ENCODE measurements at places on chromosomes 2 and 18.

DNA sequence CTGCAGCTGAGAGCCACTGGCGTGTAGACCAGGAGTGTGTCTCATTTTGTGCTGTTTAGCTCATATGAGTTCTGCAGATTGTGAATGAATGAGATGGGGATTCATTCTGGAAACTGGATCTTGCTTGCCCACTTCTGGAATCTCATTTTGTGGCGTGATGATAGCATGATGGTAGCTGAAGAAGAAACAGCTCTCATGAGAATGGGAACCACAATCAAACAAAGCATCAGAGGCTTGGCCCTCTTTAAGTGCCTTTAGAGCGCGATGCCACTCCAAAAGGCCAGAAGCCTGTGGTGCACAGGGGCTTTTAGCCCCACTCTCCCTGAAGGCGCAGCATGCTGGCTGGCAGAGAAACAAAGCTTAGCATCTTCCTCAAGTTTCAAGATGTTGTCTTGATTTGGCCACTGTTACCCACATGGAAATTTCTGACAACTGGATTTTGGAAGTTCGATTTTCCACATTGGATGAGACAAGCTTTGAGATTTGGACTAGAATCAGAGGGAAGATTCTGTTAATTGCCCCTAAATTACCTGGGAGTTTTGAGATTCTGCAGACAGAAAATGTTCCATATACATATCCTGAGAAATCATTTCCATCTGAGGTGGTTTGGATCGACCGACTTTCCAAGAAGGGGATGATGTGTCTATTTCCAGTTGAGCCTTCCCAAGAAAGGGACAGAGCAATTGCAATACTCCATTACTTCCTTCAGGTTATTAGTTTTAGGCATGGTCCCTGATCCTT is 234.5 kb downstream of the VAPA start:
- DNase-seq: no peak

GRCh38 chr2:168116448-168116847 is 130.9 kb downstream of the STK39 start:
- no peak for DNase-seq

GRCh38 chr2:102337481-102338386 is 17.9 kb upstream of the IL18R1 start:
- peak; percentile 29 for DNase-seq

DNA sequence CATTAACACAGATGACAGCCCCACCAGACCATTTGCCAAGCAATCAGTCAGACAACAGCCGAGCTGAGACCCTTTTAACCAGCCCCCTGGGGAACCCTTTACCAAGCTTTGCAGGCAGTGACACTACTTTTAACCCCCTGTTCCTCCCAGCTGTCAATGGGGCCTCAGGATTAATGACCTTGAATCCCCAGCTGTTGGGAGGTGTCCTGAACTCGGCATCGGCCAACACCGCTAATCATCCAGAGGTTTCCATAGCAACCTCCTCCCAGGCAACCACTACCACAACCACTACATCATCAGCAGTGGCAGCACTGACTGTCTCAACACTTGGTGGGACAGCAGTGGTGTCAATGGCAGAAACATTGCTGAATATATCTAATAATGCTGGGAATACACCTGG is 160.9 kb upstream of the EPC2 start:
- DNase-seq: peak; percentile 4

DNA sequence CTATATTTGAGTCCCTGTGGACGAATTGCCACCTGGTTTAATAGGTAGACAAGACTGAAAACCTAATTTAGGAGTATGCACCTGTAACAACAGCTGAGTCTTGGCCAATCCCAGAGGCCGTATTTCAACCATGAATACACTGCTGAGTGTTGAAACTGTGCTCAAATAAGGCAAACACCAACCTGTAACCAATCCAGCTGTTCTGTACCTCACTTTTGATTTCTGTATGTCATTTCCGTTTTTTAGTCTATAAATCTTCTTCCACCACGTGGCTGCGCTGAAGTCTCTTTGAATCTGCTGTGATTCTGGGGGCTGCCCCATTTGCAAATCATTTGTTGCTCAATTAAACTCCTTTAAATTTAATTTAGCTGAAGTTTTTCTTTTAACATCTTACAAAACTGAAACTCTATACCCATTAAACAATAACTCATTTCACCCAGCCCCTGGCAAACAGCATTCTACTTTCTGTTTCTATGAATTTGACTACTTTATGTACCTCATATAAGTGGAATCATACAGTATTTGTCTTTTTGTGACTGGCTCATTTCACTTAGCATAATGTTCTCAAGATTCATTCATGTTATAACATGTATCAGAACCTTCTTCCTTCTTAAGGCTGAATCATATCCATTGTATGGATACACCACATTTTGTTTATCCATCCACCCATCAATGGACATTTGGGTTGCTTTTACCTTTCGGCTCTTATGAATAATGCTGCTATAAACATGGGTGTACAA is 7.5 kb upstream of the YPEL5 start:
- DNase-seq: no peak

DNA sequence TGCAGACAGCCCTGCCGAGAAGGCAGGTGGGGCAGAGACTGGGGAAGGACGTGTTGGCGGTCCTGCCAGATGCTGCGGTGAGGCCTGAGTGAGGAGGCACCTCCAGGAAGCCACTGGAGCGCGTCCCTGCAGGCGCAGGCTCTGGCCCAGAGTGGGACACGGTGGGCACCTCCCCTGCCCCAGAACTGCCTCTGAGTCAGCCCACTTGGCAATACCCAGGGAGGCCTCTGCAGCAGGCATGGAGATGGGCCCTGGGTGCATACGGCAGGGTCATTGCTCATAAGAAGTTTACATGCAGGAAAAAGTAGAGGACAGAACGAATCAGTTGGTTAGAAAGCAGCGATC is 195.9 kb downstream of the TFCP2L1 start:
- no peak for DNase-seq

- DNase-seq: peak; percentile 77
Measured at GRCh38 chr18:60020107-60020925, 120.5 kb downstream of the PMAIP1 start.

- DNase-seq: no peak
Measured at GRCh38 chr18:3773303-3773702, 323.3 kb downstream of the TGIF1 start.

GRCh38 chr18:59219672-59220163 is at the start of gene GRP:
TSS of gene GRP (plus strand) at chr18:59220158. CDS start at chr18:59220266, 108 bp downstream.
- DNase-seq: no peak

DNA sequence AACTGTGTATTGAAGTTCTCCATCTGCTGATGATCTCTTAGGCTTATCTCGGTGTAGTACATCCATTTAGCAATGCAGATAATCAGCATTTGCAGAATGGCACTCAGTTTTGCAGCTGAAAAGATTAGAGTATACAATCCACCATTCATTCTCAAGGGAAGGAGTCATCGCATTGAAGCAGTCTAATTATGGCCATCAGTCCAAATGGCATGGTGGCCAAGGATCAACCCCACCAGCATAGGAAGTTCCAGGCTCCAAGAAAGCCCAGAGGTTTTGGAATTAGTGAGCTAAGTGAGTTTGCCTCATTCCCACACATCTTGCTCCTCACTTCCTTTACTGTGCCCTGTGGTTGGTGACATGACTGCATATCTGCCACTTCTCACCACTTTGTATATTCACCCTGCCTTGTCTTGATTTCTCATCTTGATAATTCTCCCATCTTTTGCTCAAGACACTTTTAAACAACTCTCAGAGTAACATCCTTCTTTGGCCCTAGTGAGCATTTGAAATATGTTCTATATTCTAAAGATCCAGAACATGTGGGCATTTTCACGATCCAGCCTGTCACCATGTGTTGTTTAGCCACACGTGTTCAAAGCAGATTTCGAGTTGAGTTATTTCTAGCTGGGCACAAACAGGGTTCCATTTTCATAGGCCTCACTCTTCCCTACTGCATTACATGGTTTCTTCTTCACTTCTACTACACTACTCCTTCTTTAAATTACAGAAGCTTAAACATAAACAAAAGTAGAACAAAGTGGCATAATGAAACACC is 1119.8 kb downstream of the TSN start:
- no peak for DNase-seq

DNA sequence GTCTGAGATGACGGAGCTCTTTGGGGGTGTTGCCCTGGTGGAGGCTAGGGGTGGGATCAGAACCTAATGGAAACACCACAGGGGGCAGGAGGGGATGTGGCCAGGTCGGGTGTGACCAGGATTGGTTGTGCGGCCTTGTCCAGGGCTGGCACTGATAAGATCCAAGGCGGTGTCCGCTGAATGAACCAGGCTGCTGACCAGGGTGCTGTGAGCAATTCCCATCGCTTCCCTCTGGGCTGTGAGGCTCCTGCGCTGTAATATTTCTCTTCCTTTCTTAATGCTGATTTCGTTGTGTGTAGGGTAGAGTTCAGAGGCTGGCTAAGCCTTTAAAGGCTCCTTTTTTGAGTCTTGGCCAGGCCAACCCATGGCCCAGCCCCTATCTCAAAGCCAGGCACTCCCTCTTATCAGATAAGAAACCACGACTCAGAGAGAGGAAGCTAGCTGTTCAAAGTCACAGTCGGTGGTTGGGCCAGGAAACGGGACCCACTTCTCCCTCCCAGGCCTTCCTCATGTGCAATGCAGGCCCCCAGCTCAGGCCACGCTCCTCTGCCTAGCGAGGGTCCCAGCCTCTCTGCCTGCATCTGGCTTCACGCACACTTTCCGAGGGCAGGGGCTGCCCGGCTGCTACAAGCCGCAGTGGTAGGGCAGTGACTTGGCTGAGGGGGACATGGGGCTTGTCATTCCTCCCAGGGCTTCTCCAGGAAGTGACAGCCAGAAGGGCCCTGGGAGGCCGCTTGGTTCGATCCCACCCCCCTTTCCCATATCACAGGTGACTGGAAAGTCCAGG is 26.0 kb upstream of the FOSL2 start:
- no peak for DNase-seq

DNA sequence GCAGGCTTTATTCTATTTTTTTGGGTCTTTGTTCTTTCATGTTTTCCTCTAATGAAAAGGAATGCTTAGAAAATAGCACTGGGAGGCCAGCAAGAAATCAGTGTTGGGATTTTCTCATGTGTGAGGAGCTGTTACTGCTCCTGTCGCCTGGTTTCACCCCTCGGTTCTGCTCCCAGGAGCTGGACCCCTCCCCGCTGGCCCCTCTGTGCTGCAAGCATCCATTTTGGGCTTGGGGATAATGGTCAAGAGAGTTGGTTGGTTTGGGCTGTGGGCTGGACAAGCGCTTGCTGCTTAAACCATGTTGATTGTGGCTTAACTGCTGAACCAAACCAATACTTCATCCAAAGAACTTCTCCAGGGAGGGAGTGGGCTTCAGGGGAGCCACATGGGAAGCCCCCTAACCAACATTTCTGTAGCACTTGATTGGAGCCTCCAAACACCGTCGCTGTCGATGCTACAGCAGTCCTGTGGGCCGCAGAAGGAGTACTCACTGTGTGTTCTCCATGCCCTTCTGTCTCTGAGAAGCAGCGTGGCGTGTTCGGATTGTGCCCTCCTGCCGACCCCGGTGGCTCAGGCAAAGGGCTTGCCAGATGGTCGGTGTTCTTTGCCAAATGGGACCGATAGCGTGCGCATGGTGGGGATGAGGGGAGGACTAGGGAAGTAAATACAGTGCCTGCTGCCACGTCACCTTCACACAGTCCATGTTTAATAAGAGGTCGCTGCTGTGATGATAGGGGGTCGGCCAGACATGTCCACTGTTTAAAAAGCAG is 40.0 kb downstream of the AGAP1 start:
- DNase-seq: no peak

DNA sequence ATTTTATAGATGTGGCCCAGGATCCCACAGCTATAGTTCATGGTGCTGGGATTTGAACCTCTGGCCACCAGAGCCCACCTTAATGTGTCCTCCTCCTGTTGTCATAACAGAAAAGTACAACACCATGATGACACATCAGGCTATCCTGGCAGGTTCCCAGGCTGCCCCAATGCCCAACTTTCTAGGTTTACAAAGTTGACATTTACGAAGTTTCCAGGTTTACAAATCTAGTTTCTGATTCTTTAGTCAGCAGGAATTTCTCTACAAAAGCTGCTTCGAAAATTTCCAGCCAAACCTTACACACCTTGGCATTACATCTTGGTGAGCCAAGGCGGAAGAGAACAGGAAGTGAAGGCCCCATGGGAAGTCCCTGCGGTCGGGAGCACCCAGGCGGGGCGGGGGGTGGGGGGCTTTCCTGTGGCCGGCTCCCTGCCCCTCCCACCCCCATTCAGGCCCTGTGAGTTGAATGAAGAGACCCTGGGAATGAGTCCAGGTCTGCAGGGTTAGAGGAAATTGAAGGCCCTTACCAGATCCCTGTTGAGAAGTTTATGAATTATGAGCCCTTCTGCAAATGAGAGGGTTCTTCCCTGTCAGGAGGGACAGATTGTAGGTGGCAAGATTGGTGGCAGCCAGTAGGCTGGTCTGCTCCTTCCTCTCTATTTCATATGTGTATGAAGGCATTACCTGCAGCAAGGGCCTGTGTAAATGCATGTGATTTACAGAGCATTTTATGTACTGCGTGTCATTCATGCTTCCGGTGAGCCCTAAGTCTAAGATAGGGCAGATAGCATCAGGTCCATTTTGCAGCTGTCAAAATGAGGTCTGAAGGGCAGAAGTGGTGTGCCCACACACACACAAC is 11.1 kb upstream of the IL1RN start:
- no peak for DNase-seq

GRCh38 chr2:82498777-82499443 is 1960.2 kb downstream of the SUCLG1 start:
- DNase-seq: no peak

GRCh38 chr2:209472112-209472832 is 48.4 kb downstream of the MAP2 start:
- peak; percentile 76 for DNase-seq

DNA sequence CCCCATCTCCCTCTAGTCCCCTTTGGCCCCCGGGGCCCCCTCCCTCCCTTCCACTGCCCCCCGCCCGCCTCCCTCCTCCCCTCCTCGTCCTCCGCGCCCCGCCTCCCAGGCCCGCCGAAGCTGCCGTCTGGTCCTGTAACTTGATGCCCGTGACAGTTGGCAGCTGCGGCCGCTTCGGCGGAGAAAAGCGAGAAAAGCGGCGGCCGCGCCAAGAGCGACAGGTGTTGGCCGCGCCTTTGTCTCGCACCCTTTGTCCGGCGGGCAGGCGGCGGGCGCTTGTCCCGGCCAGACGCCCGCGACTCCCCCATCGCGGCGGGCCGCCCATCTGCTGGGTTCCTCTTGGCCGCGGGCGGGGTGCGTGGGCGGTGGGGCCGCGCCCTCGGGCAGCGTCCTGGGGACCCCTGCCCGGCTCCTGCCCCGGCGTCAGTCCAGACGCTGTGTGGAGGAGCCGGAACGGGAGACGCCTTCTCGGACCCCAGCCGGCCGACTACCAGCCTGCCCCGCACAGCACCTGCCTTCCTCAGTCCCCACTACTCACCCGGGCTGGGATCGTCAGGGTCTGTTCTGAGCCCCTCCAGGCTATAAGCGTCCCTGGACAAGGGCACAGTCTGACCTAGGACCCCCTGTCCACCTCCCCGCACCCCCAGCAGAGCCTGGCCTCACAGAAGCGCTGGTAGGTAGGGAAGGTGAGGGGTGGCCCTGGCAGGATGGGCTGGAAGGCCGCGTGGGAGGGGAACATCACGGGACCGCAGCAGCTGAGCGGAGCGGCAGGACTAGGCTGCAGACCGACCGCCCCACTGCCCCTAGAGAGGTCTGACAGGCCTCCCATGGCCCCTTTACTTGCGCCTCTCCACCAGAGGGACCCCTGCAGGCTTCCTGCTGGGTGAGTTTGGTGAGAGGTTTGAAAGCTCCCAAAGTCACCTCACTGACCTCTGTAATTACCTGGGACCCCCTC is 1.2 kb upstream of the HES6 start:
- DNase-seq: no peak

GRCh38 chr18:2494921-2495320 is 76.4 kb downstream of the METTL4 start:
- no peak for DNase-seq
